ENCODE measurements at places on chromosomes 16 and 17. TPM values are rescaled to one million over a fixed set of nuclear protein-coding genes. Genes with fewer than 3 reads are reported as not detected.

ITGA2B gene
- total RNA-seq: 1.5 TPM

C17orf100 gene
- 2.7 TPM for total RNA-seq

ALOX15B gene
- total RNA-seq: 0.60 TPM

VAT1L gene
- total RNA-seq: not detected

CA4 gene
- 0.28 TPM for total RNA-seq

RAB26 gene
- total RNA-seq: 4.4 TPM

CCL18 gene
- total RNA-seq: not detected

HBQ1 gene
- total RNA-seq: 7.3 TPM

ACSF3 gene
- 19.1 TPM for total RNA-seq

SLC46A1 gene
- total RNA-seq: 15.0 TPM

MT1E gene
- 0.15 TPM for total RNA-seq

TM4SF5 gene
- 0.49 TPM for total RNA-seq

MEIOB gene
- total RNA-seq: 1.3 TPM

FA2H gene
- total RNA-seq: 35.0 TPM

SLC9A5 gene
- total RNA-seq: 1.7 TPM

SLC12A3 gene
- not detected for total RNA-seq

OTOP2 gene
- not detected for total RNA-seq

CD300LB gene
- total RNA-seq: not detected

UNC13D gene
- 5.8 TPM for total RNA-seq

TMEM92 gene
- 14.6 TPM for total RNA-seq

ERN2 gene
- not detected for total RNA-seq

ABCC3 gene
- 112 TPM for total RNA-seq

ACSM5 gene
- not detected for total RNA-seq

KRTAP4-12 gene
- total RNA-seq: not detected

OTOP3 gene
- not detected for total RNA-seq

All from A549 treated with AZD2906 at 1 μM for 4 hours (cell line).